Fibroblast of lung (primary cell): ENCODE measurements at places on chromosomes 2 and 18. TPM values are rescaled to one million over a fixed set of nuclear protein-coding genes. Genes with fewer than 3 reads are reported as not detected.

DNA sequence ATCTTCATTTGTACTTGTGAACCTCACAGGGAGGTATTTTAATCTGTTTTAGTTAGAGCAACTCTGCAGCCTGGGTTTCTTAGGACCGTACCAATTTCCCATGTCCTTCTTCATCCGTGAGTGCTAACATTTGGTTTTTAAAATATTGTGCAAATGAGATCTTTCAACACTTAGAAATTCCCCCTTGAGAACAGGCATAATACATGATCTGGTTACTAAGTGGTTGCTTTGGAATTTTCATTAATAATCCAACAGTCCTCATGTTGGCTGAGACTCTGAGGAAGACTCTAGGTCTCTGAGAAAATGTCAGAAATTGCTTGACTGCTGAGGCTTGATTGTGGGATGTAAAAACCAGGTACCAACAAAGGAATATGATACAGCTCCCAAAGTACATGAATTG lies 125.6 kb upstream of the CDCA7 start:
- no peak for DNase-seq

DNA sequence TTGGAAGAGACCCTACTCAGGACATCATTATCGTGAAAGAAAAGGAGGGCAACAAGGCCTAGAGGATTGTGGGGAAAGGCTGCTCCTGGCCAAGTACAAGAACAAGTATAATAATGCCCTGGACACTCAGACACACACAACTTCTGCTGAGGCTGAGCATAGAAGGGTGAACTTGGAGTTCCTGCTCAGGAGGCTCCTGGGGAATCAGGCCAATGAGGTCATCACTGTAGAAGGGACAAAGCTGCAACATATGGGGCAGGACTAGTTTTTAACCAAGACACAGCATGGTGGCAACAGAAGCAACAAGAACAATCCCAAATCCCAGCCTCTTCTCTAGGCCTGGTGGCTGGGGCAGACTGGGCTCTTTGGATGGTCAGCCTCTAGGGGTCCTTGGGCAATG lies 102.6 kb downstream of the POLR1A start:
- DNase-seq = no peak

- DNase-seq = no peak
Measured at GRCh38 chr2:50786345-50786744, 245.6 kb downstream of the NRXN1 start.

DNA sequence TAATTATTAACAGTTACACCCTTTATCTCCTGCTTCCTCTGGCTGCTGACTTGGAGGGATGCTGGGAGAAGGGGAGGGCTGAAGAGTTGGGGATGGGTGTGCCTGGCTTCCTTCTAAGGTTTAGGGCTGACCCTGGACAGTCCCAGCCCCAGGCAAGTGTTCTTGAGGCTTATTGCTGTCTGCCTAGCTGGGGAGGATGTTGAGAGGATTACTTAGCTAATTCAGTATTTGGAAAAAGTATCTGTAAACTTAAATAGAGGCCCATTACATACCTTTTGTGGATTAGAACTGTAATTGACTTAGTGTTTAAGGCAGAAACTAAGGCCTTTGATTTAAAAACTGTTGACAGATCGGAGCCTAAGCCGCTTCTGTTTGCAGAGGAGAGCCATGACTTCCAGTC lies 67.6 kb downstream of the AGAP1 start:
- DNase-seq = no peak

- DNase-seq = no peak
Measured at GRCh38 chr18:2169656-2170055, 401.6 kb downstream of the METTL4 start.

- peak; percentile 50 for DNase-seq
Measured at GRCh38 chr18:42187611-42188380, 232.8 kb downstream of the PIK3C3 start.

ALPI gene
- total RNA-seq = not detected in 2 replicates

DNA sequence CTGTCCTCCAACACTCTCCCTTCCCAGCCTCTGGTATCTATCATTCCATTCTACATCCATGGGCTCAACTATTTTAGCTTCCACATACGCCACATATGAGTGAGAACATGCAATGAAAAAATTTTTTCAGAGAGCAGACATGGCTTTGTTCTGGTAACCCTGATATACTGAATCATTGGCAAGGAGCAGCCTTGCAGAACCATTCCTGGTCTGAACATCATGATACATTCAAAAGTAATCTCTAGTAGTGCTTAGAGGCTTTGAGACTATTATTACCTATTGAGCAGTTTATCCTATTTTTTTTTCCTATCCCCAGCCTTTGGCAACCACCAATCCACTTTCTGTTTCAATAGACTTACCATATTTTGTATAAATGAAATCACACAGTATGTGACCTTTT lies 393.1 kb upstream of the KCNH7 start:
- no peak for DNase-seq

- DNase-seq = no peak
Measured at GRCh38 chr2:207928079-207928478, 97.2 kb downstream of the PLEKHM3 start.

DNA sequence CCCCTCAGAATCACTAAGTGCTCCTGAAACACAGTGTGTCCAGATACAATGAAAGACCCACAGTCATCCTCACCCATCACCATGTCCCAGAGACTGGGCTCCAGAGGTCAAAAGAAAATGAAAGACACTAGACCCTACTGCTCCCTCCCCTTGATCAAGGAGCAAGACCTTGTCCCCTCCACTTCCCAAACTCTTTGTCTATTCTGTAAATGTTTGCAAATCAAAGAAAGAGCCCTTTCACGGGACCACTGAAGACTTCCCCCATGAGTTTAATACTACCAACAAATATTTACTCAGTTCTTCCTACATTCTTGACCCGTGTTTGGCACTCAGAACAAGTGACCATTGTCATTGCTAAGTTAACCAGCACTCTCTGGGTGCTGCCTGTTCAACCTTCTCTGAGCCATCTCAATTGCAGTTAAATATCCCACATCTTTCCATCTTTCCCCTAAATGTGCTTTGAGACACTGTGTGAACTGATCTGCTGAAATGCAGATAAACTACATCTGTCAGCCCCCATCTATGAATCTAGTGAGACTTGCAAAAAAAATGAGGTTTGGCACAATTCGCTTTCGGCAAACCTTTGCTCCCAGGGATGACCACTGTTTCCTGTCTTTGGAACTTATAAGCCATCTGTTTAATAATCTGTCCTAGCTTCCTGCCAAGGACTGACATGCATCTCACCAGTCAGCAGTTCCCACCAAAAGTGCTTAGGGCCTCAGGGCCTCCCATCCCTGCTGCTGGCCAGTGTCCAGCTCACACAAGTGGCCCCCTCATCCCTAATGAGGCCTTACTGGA lies 170.3 kb downstream of the GFPT1 start:
- DNase-seq = peak; percentile 88

GRCh38 chr18:71485611-71486010 lies 1058.5 kb downstream of the CBLN2 start:
- DNase-seq = peak; percentile 85

- no peak for DNase-seq
Measured at GRCh38 chr2:120786038-120786960, 50.6 kb downstream of the GLI2 start.

GRCh38 chr2:2717406-2717805 lies 386.3 kb upstream of the MYT1L start:
- no peak for DNase-seq

TDRD15 gene
- not detected in 2 replicates for total RNA-seq

GRCh38 chr2:113776949-113777348 lies 20.5 kb upstream of the SLC35F5 start:
- no peak for DNase-seq
